ENCODE measurements at places on chromosomes 11 and 22.

DNA sequence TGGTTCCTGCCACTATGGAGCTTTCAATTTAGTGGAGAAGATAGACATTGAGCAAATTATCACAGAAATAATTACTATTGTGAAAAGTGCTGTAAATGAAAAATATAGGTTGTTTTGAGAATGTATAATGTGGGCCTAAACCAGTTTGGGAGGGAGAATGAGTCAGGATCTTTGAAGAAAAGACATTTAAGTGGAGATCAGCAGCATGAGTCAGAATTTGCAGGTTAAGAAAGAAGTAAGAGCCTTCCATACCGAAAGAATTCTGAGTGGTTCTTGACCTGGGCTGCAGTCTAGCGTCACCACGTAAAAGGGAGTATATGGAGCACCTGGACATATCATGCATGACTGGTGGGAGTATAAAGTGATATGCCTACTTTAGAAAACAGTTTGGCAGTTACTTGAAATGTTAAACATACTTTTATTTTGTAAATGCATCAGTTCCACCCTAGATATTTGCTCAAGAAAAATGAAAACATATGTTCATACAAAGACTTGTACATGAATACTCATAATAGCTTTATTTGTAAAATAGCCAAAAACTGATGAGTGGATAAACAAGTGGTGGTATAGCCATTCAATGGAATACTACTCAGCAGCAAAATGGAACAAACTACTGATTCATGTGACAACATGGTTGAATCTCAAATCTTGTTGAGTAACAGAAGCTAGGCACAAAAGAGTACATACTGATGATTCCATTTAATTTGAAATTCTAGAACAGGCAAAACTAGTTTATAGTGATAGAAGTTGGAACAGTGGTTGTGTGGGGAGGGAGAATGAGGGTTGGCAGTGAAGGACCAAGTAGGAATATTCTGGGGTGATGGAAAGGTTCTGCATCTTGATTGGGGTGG is 99.2 kb downstream of the STIM1 start:
- DNase-seq: no peak

- no peak for DNase-seq
Observed at GRCh38 chr11:14364322-14364721, 5.3 kb upstream of the RRAS2 start.

- no peak for DNase-seq
Observed at GRCh38 chr22:38314933-38315822, 2.1 kb downstream of the CSNK1E start.

DNA sequence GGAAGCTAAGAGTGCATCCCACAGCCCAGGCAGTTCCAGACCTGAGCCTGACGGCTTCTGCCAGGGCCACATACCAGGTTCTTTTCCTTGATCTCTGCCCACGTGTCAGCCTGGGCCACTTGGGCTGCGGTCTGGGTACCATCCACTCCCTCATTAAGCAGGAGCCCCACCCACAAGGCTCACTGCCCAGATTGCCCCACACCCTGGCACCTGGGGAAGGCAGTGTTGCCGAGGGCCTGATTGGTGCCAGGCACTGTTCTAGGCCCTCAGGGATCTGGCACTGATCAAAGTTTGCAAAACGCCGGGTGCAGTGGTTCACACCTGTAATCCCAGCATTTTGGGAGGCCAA is 15.4 kb downstream of the GGA1 start:
- DNase-seq: no peak

- no peak for DNase-seq
Observed at GRCh38 chr22:37241351-37242142, 2.5 kb downstream of the RAC2 start.

DNA sequence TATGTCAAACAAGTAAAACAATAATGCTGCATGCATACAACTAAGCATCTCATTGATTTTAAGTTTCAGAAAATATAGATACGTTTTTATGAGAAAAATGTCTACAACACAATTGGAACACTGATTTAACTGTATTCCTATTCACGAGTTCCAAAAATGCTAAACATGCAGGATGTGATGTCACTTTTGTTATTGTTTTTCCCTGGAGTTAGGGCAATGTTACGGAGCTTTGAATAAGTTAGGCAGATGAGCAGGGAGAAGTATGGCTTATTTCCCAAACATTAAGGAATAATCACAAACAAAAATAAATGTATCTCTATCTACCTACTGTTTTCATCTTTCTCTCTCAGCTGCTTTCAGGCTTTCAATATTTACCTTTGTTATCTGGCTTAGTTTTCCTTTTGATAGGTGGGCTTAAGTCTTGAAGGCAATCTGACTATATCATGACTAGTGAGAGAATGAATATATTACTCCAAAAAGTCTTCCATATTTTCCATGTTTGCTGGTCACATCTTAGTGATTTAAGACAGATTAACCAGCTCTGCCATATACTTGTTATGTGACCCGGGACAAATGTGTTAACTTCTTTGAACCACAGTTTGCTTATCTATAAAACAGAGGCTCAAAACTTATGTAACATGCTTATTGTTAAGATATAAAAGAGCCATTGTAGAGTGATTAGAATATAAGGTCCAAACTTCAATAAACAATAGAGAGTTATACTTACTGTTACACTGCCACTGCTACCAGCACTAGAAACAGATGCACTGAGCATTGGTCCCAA is 854.4 kb upstream of the CCDC90B start:
- no peak for DNase-seq

Data from T-helper 17 cell (primary cell).